Mesenteric fat pad (tissue), 1 donor: ENCODE measurements at places on chromosomes 6 and 20. TPM values are rescaled to one million over a fixed set of nuclear protein-coding genes. Genes with fewer than 3 reads are reported as not detected.

The UNC93A gene
- not detected for total RNA-seq

The DEFB124 gene
- 1.7 TPM for total RNA-seq

GRCh38 chr6:142913036-142913510 lies 31.9 kb downstream of the HIVEP2 start:
- no peak for DNase-seq

DNA sequence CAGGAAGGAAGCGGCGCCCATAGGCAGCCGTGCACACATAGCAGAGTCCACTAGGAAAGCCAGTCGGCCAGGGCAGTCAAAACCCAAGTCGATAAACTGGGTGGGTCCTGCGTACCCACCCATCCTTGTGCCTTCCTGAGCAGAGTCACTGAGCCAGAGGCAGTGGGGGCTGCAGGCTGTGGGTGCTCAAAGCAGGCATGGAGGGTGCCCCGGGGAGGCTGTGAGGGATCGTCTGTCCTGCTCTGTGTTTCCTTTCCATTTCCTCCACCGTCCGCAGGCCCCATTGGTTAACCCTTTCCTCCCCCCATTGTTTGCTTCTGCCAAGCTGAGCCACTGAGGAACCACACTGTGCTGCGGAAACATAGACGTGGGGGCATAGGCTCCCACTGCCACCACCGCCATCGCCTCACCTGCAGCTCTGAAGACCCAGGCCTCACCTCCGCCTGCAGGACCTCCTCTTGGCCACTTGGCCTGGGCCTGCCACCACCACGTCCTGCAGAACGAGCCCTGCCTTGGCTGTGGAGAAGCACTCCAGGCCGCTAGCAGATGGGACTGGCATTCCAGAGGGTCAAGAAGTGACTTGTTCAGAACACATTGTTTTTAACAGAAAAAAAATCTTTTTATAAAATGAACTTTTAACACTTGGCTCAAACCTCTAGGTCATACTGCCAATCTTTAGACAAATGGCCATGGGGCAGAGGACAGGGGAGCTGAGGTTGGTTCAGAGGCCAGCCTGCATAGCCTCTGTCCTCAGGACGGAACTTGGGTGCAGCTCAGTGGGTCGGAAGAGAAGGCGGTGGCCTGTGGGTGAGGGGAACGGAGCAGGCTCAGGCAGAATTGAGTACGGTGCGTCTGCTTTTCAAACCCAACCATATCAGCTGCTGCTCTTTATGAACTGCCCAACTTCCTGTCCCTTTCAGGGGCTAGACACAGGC lies 52.6 kb downstream of the TCP11 start:
- DNase-seq = peak; percentile 82

GRCh38 chr6:49776444-49776843 lies 10.6 kb downstream of the PGK2 start:
- no peak for DNase-seq

- DNase-seq = no peak
Observed at GRCh38 chr6:112232845-112233256, 21.5 kb downstream of the LAMA4 start.

- DNase-seq = no peak
Observed at GRCh38 chr6:137024237-137024990, 20.4 kb downstream of the IL20RA start.

DNA sequence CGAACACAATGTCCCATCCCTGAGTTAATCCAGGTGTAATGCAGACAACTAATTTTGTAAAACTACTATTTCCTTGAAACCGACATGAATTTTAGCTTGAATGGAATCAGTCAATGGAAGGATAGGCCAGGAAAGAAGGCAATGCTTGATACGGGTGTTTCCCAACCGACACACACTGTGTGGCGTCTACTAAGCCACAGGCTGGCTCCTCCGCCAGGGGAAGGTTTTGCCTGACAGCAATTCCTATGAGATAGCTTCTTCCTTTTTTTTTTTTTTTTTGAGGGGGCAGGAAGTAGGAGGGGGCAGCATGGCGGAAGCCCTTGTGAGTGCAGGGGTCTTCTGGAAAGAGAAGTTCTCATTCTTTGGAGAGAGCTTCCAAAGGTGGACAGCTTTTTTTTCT lies 12.0 kb upstream of the LAMA4 start:
- no peak for DNase-seq

- no peak for DNase-seq
Observed at GRCh38 chr6:33017694-33018353, 8.4 kb upstream of the HLA-DOA start.

DNA sequence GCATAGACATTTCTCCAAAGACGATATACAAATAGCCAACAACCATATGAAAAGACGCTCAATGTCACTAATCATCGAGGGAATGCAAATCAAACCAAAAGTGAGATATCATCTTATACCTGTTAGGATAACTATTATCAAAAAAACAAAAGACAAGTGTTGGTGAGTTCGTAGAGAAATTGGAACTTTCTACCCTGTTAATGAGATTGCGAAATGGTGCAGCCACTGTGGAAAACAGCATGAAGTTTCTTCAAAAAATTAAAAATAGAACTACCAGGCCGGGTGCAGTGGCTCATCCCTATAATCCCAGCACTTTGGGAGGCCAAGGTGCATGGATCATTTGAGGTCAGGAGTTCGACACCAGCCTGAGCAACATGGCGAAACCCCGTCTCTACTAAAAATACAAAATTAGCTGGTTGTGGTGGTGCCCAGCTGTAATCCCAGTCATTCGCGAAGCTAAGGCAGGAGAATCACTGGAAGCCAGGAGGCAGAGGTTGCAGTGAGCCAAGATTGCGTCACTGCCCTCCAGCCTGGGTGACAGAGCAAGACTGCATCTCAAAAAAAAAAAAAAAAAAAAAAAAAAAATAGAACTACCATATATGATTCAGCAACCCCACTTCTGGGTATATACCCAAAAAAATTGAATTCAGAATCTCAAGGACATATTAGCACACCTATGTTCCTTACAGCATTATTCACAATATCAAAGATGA lies 170.0 kb upstream of the ZNF184 start:
- DNase-seq = no peak

GRCh38 chr6:6790891-6791290 lies 202.4 kb downstream of the LY86 start:
- DNase-seq = no peak

DNA sequence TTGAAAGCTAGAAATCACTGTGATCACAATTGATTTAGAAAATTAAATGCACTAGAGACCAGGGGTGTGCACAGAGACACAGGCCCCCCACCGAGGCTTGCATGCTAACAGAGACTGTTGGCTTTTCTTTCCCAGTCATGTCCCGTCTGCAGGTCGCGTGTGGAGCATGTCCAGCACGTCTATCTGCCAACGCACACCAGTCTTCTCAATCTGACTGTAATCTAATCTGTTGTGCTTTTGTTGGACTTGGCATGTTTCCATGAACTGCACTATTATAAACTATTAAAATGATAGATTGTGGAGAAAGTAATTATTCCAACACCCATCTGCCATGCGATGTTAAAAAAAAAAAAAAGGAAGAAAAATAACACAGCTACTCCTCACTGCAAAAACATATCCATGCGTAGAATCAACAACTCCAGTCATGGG lies 17.7 kb downstream of the MYLIP start:
- no peak for DNase-seq

GRCh38 chr6:5058254-5058653 lies 26.9 kb upstream of the PPP1R3G start:
- no peak for DNase-seq
